ENCODE measurements at places on chromosomes 2 and 18.
A peak's percentile ranks its signal among the peaks of the same experiment; 100 is the strongest.

DNA sequence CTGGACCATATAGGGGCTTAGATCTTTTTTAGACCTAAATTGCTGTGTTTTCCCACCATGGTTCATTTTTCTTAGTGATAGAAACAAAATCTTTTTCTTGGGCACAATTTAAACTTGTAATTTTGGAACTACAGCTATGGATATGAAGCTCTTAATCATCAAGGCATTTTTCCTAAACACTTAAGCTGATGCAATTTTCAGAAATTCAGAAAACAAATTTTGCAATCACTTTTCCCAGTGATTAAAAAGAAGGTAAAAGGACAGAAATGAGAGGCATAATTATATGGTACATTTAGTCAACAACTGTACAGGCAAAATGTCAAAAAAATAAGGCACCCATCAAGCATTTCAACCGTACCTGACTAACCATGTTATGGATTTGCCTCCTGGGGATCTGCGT, 665.4 kb downstream of the XIRP2 start:
- no peak for DNase-seq

- no peak for DNase-seq
These were observed 48.2 kb upstream of the ALPP start for GRCh38 chr2:232330068-232330999.

DNA sequence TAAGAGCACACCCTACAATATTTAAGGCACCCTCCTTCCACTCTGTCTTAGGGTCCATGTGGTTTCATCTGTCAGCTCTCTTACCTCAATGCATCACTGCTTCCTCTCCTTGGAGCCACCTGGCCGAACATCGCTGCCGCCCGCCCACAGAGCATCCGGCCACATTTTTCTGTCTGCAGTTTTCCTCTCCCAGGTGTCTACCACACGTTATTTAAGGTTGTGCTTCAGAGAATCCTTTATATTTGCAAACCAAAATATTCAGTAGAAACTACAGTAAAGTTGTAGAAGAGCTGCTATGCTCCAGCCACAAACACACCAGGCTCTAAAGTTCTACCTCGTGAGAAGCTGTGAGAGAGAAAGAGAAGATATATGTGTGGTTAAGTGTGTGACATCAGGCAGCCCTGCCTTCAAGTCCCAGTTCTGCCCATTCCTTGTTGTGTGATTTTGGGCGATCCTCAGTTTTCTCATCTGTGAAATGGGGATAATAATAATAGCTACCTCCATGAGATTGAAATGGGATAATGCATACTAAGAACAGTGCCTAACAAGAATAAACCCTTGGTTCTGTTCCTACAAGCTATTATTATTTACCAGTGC, 4.9 kb upstream of the STK17B start:
- no peak for DNase-seq

- DNase-seq = no peak
These were observed 133.2 kb downstream of the ARHGAP15 start for GRCh38 chr2:143262389-143262788.

DNA sequence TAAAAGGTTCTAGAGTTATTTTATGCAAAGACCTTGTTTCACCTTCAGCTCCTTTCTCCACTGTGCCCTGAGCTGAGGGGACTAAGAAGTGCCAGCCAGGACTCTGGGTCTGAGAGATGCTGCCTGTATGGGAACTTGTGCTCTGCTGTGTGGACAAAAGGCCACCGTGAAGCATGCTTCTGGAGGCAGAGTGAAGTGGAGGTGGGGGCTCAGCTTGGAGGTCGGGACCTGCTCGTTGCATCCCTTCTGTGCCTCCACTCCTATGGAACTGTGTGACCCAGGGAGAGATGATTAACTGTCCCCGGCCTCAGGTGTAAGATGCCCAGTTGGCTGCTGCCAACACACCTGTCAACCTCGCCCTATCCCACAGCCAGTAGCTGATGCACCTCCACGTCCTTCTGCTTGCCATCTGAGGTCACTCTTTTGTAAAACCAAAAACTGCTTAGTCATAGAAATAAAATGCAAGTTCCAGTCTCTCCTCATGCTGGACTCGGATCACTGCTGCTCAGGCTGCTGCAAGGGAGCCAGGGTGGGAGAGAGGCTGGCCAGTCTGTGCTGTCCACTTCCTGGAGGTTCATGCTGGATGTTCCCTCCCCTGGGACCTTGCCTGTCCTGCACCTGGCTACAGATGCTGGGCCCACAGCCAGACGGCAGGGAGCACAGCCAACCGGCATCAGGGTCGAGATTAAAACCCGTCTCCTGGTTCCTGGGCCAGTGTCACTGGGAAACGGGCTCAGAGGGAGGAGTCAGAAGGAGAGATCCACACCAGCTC, 113.2 kb downstream of the ACKR3 start:
- no peak for DNase-seq

GRCh38 chr2:109079590-109079989, 49.4 kb upstream of the SH3RF3 start:
- DNase-seq = no peak

DNA sequence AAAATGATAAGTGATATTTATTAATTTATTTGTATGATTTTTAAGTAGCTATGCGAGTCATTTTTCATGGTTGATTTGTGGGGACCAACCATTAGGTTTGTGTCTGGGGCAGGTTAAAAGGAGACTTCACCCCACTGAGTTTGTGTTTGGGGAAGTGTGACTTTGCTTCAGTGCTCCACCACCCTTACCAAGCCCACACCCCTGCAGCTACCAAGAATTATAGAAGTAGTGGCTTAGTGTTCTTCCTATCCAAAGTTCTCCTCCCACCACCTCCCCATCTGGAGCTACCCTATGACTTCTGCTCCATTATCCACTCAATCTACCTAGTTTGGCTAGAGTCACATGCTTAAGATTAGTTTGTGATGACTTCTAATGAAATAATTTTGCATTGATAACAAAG, 182.1 kb upstream of the ZEB2 start:
- DNase-seq = no peak

- DNase-seq = no peak
These were observed 46.1 kb downstream of the TTC39C start for GRCh38 chr18:24060644-24061043.

- DNase-seq = no peak
These were observed 184.2 kb downstream of the OSR1 start for GRCh38 chr2:19174176-19174575.

DNA sequence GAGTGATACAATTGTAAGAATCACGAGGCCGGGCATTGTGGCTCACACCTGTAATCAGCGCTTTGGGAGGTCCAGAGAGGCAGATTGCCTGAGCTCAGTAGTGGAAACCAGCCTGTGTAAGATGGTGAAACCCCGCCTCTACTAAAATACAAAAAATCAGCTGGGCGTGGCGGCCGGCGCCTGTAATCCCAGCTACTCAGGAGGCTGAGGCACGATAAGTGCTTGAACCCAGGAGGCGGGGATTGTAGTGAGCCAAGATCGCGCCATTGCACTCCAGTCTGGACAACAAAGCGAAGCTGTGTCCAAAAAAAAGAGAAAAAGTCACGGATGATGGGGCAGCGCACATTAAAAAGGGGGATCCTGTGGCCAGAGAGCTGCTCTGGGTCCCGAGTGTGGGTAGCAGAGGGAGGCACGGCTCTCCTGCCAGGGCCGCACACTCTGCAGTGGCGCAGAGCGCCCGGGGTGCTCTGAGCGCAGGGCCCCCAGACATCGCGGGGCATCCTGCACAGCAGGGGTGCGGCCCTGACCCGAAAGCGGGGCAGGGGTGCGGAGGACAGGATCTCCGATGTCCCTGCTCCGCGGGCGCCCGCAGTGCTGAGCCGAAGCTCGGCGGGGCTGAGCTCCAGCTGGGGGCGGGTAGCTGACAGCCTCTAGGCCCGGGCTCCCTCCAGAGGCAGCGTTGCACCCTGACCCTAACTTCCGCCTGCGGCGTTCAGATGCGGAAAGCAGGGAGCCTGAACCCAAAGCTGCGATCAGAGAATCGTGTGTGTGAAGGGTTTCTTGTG, 30.4 kb upstream of the RAB6D start:
- DNase-seq = peak; percentile 11

GRCh38 chr18:22542406-22542835, 124.7 kb upstream of the CTAGE1 start:
- peak; percentile 65 for DNase-seq

- no peak for DNase-seq
These were observed 60.8 kb upstream of the CCDC195 start for GRCh38 chr2:224776795-224777558.

GRCh38 chr2:209596262-209596661, 172.4 kb downstream of the MAP2 start:
- no peak for DNase-seq

DNA sequence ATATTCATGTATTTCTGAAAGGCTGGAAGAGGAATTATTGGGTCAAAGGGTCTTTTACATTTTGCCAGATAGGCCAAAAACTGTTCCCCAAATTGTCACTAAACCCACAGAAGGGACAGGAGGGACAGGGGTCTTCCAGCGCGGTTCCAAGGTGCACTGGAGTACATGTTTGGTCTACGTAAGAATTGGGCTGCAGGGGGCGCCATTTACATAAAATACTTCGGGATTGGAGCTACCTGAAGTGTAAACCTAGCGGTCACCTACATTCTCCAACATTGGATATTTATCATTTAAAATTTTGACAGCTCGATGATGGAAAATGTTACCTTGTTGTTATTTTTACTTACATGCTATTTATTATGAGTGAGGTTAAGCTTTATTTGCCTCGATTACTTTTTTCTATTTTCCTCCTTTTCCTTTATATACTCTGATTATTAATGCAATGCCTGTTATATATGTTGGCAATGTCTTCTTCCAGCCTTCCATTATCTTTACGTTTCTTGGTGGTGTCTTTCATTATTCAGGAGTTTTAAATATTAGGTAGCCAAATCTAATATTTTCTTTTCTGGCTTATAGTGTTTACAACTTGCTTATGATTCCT, 43.0 kb upstream of the RAB6C start:
- peak; percentile 21 for DNase-seq

- no peak for DNase-seq
These were observed 30.7 kb downstream of the FSHR start for GRCh38 chr2:49123600-49123999.

GRCh38 chr2:101779656-101780055, 82.1 kb downstream of the MAP4K4 start:
- no peak for DNase-seq

DNA sequence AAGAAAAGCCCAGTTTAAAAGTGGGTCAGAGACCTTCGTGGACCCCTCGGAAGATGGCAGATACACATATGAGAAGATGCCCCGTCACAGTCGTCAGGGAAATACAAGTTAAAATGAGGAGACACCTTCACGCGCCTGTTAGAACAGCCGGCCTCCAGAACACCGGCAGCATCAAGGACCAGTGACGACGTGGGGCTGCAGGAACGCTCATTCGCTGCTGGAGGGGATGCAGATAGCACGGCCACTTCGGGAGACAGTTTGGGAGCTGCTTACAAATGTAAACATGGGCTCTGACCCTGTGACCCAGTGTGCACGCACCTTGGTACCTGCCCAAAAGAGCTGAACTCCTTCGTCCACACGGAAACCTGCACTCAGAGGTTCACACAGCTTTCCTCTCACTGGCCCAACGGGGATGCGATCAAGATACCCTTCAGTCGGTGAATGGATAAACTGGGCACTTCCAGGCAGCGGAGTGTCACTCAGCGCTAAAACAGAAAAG, 83.7 kb upstream of the CTDP1 start:
- no peak for DNase-seq

DNA sequence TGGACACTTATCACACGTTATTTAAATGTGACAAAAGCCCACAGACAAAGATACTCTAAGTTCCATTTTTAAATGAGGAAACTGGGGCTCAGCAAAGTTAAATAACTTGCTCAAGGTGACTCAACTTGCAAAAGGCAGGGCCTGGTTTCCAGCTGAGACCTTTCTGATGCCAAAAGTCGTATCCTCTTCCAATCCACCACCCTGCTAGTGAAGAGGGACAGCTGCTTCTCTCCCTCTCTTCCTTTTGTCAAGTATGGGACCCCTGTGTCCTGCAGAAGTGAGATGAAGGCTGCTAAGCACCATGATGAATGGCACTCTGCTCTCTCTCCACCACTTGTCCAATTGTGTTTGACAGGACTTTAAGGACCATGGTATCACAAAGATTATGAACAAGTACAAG, 140.9 kb downstream of the DYM start:
- no peak for DNase-seq

DNA sequence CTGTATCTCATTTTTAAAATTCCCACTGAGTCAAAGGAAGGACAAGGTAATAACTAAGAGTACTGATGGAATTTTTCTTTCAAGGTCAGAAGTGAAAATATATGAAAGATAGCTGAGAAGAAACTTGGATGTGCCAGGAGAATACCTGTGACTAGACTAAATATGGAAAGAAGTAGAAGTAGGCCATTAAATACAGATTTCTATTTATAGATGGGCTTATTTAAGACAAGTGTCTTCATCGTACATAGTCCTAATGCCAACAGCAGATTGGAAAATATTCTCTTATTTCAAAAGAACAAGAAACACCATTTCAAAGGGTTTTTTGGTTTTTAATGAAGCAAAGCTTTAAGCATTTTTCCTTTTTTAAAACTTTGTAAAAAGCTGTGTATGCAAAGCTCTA, 22.0 kb downstream of the UGP2 start:
- DNase-seq = no peak

- DNase-seq = no peak
These were observed 135.0 kb downstream of the ANTXR1 start for GRCh38 chr2:69147841-69148533.

- DNase-seq = peak; percentile 36
These were observed 369.7 kb downstream of the RAD51AP2 start for GRCh38 chr2:17148407-17149145.

- peak; percentile 54 for DNase-seq
These were observed 73.9 kb downstream of the LBH start for GRCh38 chr2:30305235-30305634.

- DNase-seq = no peak
These were observed 20.5 kb upstream of the ITSN2 start for GRCh38 chr2:24380820-24381219.

- no peak for DNase-seq
These were observed 60.7 kb upstream of the ZEB2 start for GRCh38 chr2:144580521-144581161.

- no peak for DNase-seq
These were observed 66.7 kb upstream of the SH3BP4 start for GRCh38 chr2:234885118-234885517.

GRCh38 chr2:144625226-144625625, 105.3 kb upstream of the ZEB2 start:
- DNase-seq = no peak

DNA sequence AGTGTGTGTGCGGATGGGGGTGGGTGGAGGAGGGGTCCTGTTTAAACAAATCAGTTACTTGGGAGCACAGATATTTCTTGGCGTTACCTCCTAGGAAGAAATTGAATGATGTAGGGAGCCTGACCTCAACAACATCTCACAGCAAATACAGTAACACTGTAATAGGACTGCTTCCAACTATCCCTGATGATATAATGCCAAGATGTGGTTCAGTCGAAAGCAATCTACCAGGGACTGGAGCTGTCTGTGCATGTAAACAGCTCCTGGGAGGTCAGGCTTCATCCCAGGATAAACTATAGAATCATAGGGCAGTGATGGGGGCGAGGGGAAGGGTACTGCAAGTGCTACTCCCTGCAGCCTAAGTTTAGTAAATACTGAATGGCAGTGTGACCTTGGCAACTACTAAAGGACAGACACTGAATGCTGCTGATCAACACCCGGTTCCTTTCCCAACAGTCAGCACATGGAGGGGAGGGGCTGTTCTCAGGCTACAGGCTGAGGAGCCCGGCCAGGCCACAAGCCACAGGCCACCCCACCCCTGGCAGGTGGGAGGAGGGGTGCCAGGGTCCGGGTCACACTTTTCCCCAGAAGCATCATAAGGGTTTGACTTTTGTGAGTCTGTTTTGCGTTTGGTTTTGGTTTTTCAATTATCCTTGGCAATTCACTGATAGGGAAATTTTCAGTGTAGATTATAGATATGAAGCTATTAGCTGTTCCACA, 85.3 kb upstream of the ZNF397 start:
- DNase-seq = no peak

- no peak for DNase-seq
These were observed 153.3 kb downstream of the RAPGEF4 start for GRCh38 chr2:172888714-172889669.
